CD4-positive, alpha-beta memory T cell (primary cell): ENCODE measurements at places on chromosomes 4 and X. TPM values are rescaled to one million over a fixed set of nuclear protein-coding genes. Genes with fewer than 3 reads are reported as not detected.

The FGFBP2 gene
- 0.38 TPM for total RNA-seq

The GASK1B gene
- 0.70 TPM for total RNA-seq

The MSMO1 gene
- 24.8 TPM for total RNA-seq

The TEX28 gene
- not detected for total RNA-seq

The GJB1 gene
- not detected for total RNA-seq

The INTU gene
- not detected for total RNA-seq

The ADGRA3 gene
- total RNA-seq: 0.20 TPM
